IPS DF 6.9 (cell line): ENCODE measurements at places on chromosomes 2 and 18.

GRCh38 chr2:220674033-220674432, 898.1 kb downstream of the EPHA4 start:
- no peak overlapping the region for H3K4me3 ChIP-seq
- H3K27me3 ChIP-seq, result no peaks in the 10 kb centered on the region

DNA sequence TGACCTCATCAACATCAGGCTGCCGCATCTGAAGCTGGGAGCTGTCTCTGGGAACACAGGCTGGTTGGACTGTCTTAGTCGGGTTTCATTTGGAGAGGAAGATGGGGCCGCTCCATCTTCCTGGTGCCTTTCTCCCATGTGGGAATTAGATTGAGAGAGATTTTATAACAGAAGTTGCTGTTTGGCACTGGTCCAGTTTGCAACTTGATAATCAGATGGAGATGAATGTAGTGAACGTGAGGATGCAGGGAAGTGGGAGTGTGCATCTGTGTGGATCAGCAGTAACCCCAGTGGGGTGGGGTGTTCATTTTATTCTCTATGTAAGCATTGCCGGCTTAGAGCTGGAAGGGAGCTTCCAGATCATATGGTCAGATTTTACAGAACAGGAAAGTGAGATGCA, 250.9 kb downstream of the DCDC2C start:
- 0 out of 2 replicates have a peak, but pooled peaks cover 1% of the 10 kb centered on the region for H3K4me1 ChIP-seq
- no peaks in the 10 kb centered on the region for H3K36me3 ChIP-seq
- H3K4me3 ChIP-seq, result no peak overlapping the region
- no peak overlapping the region for H3K27ac ChIP-seq
- no peaks in the 10 kb centered on the region for H3K27me3 ChIP-seq

GRCh38 chr2:61988462-61989366, 83.2 kb downstream of the COMMD1 start:
- H3K27ac ChIP-seq, result no peak overlapping the region
- no peak for DNase-seq
- no peaks in the 10 kb centered on the region for H3K4me1 ChIP-seq
- no peak overlapping the region for H3K4me3 ChIP-seq

GRCh38 chr2:65491381-65491905, 59.0 kb upstream of the SPRED2 start:
- no peak overlapping the region for H3K4me3 ChIP-seq
- no peaks in the 10 kb centered on the region; the same call in 1 of the 2 replicates for H3K27me3 ChIP-seq
- no peak for DNase-seq
- H3K4me1 ChIP-seq, result no peaks in the 10 kb centered on the region
- no peak overlapping the region for H3K27ac ChIP-seq

DNA sequence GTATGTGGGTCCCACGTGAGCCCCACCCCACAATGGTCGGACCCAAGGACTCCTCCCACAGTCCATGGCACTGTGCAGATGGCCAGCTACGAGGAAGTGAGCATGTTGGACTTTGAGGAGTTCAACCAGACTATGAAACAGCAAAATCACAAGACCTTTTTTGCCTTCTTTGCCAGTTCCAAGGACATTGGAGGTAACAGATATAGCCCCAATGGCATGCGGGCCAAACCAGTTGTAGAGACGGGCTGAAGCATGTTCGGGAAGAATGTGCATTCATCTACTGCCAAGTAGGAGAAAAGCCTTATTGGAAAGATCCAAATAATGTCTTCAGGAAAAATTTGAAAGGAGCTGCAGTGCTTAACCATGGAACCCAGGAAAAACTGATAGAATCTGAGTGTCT, 12.6 kb downstream of the DNER start:
- no peak overlapping the region for H3K27ac ChIP-seq
- no peaks in the 10 kb centered on the region for H3K4me1 ChIP-seq
- H3K4me3 ChIP-seq, result no peak overlapping the region
- no peak for DNase-seq
- no peaks in the 10 kb centered on the region for H3K27me3 ChIP-seq
